ENCODE measurements at places on chromosomes 1 and 21. TPM values are rescaled to one million over a fixed set of nuclear protein-coding genes. Genes with fewer than 3 reads are reported as not detected.
A peak's percentile ranks its signal among the peaks of the same experiment; 100 is the strongest.

GRCh38 chr21:42228709-42229220 is 9.8 kb downstream of the ABCG1 start:
- DNase-seq = no peak

The NPPB gene
- total RNA-seq = not detected

- DNase-seq = no peak
Observed at GRCh38 chr1:203671521-203672278, 45.1 kb downstream of the ATP2B4 start.

GRCh38 chr1:102420034-102420433 is 423.3 kb upstream of the OLFM3 start:
- DNase-seq = no peak

DNA sequence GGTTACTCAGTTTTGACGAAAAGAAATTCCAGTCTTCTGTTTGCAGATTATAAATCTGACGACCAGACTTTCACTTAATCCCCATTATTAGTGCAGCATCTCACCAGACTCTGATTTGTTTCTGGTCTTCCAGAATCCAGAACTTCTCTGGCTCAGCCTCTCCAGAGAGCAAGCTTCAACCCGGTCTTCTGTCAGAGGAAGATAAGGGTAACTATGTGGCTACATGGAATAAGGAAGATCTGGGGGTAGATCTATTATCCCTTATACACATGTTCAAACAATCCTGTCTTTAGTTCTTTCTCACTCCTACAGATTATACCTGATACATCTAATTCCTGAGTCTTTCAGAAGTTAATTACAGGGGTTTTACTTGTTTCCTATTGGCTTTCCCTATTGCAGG is 9.9 kb downstream of the PHTF1 start:
- no peak for DNase-seq

The TTLL10 gene
- not detected for total RNA-seq

GRCh38 chr1:151509350-151510019 is 1.7 kb upstream of the CGN start:
- no peak for DNase-seq

GRCh38 chr1:6554907-6555778 is at the start of gene TAS1R1:
Gene TAS1R1 (plus strand): TSS chr1:6555307. CDS start chr1:6555374, 67 bp downstream.
- DNase-seq = no peak

GRCh38 chr21:43864962-43865539 is at the start of gene AGPAT3:
Gene AGPAT3 (plus strand): TSS chr21:43865223. CDS start chr21:43959682, 94,459 bp downstream.
- peak; percentile 37 for DNase-seq

GRCh38 chr1:23594927-23595353 is 35.6 kb upstream of the ID3 start:
- no peak for DNase-seq

- DNase-seq = no peak
Observed at GRCh38 chr1:192713921-192714320, 78.0 kb downstream of the RGS13 start.
